Activated CD4-positive, alpha-beta T cell treated with anti-CD3 and anti-CD28 coated beads for 24 hours (primary cell): ENCODE measurements at places on chromosomes 12 and 14.

GRCh38 chr12:93622485-93622884, 50.0 kb downstream of the SOCS2 start:
- DNase-seq, result no peak

GRCh38 chr12:114140576-114140975, 174.5 kb upstream of the RBM19 start:
- no peak for DNase-seq

DNA sequence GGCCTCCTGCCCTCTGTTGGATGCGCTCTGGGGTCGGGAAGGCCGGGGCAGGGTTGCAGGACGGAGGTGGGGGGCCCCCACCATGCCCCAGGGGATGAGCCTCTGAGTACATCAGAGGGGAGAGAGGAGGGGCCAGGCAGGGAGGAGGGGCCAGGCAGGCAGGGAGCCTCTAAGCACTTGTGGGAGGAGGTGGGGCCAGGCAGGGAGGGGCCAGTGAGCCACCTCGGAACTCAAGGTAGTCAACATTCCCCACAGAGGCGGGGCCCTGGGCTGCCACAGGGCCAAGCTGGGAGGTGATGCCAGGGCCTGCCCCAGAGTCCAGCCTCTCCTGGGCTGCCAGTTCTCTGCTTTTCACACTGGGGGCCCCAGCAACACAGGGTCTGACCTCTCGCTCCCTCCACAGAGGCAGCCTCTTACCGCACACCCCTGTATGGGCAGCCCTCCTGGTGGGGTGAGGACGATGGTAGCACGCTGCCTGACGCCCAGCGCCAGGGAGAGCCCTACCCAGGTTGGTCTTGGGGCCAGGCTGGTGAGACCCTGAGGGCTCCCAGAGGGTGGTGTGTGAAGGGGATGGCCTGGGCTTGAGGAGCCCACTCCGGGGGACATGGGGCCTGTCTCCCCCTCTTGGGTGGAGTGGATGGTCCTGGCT, 17.4 kb downstream of the CEP170B start:
- no peak for DNase-seq

GRCh38 chr14:61609884-61610283, 85.4 kb upstream of the HIF1A start:
- DNase-seq, result no peak

DNA sequence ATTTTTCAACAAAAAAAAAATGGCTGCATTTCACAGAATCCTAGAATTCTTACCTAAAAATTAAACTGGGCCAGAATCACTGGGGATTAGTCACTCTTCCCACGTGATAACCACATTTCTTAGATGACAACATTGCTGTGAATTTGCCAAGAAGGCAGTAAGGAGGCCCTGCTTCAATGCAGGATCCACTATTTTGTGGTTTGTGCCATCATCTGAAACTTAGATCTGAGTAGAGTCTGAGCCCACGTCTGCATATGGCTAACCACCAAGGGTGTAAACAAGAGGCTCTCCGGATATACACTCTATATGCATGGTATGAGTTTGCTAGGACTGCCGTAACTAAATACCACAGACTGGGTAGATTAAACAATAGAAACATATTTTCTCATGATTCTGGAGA, 24.4 kb upstream of the TBX5 start:
- DNase-seq, result no peak

- DNase-seq, result no peak
These were observed 29.5 kb downstream of the SLC25A21 start for GRCh38 chr14:37142835-37143401.

DNA sequence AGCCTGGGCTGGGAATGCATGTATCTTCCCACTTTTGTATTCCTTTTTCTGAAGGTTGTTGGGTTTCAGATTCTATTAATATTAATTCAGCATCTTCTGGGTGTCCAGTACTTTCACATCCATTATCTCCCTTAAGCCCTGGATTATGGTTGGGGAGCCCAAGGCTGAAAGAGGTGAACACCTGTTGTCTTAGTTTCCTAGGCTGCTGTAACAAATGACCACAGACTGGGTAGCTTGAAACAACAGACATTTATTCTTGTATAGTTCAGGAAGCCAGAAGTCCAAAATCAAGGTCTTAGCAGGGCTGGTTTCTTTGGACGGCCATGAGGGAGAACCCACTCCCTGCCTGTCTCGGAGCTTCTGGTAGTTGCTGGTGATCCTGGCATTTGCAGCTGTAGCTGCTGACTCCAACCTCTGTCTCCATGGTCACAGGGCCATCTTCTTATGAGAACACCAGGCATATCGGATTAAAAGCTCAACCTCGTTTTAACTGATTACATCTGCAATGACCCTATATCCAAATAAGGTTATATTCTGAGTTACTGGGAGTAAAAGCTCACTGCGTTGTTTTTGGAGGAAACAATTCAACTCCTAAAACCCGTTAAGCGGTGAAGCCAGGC, 68.2 kb upstream of the CLMN start:
- no peak for DNase-seq

- no peak for DNase-seq
These were observed 112.9 kb downstream of the C12orf42 start for GRCh38 chr12:103382736-103383346.

- DNase-seq, result no peak
These were observed 31.5 kb upstream of the ANO6 start for GRCh38 chr12:45184147-45184963.

GRCh38 chr14:33606591-33606990, 344.3 kb downstream of the EGLN3 start:
- DNase-seq, result no peak

DNA sequence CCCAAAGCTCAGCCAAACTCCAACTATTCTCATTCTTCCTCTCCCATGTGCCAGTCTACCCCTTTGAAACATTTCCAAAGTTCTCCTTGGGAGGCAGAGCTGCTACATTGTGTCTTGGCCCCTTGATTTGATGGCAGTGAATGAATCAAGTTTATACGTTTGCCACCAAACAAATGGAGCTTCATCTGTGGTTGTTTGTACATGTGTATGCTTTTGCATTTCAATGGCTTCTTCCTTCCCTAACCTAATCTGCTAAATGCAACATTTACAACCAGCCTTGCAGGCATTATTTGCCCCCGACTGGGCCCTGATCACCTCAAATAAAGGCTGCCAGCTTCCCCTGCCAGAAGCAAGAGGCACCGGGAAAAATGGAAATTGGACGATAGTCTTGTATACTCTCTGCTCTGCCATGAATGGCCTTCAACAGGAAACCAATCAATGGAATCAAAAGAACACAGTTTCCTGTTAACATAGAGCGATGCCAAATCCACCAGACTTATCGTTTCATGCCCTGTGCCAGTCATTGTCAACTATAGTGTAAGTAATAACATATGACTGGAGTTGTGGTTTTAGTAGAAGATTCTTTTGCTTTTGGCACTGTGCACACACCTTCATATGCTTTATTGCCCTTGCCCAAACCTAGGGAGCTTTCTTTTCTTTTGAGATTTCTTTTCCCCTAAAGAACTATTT, 97.8 kb downstream of the TMEM30B start:
- no peak for DNase-seq

DNA sequence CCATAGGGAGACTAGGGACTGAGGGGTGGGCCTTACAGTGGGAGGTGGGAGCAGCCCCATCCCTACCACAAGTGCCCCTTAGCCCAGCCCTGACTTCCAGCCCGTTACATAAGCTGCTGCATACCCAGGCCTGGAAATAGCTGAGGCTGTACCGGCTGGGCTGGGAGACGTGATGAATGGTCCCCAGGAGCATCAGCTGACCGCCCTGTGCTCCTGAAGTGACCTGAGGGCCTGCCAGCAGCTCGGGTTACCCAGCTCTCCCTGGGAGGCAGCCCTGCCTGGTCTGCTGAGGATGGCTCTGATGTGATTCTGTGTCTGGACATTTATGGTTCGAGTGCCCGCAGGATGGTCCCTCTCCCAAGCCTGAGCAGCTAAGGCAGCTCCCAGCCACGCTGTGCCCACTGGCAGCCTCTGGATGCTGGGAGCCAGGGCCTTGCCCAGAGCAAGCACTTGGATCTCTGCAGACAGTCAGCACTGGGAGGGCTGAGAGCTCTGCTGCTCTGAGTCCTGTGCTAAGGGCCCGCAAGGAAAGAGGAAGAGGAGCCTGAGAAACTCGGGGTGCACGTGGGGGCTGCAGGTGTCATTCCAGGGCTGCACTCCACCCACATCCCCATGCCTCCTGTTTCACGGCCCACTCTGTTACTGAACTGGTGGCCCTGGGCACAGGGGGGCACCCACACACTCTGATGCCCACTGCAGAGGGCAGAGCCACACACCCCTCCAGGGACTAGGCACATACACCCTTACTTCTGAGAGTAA, 20.5 kb downstream of the TAMALIN start:
- DNase-seq, result no peak

DNA sequence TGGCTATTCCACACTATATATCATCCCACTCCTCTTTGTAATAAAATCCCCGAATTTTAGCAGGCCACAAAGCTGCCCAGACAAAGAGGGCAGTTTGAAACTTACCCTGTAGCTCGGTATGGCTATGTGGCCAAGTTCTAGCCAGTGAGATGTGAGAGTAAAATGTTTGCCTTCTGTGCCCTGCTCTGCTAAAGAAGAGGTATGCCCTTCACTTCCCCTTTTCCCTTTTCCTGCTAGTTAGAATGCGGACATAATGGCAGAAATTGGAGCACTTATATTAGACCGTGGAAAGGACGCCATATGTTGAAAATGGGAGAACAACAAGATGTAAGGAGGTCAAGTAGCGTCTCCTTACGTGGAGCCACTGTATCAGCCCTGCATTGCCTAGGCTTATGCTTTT, 11.5 kb upstream of the CCDC91 start:
- DNase-seq, result no peak

DNA sequence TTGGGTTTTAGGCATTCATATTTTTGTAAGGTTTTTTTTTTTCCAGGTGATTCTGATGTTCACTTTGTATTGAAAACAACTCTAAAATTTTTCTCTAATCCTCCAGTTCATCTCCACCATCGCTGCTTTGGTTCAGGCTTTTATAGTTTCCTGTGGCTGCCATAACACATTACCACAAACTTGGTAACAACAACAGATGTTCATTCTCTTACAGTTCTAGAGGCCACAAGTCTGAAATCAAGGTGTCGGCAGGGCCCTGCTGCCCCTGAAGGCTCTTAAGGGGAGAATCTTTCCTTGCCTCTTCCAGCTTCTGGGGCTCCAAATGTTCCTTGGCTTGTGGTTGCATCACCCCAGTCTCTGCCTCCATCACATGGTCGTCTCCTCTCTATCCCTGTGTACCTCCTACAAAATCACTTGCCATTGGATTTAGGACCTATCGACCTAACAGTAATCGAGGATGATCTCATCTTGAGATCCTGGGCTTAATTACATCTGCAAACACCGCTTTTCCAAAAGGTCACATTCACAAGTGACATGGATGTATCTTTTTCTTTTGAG, 55.2 kb downstream of the PELI2 start:
- DNase-seq, result no peak

DNA sequence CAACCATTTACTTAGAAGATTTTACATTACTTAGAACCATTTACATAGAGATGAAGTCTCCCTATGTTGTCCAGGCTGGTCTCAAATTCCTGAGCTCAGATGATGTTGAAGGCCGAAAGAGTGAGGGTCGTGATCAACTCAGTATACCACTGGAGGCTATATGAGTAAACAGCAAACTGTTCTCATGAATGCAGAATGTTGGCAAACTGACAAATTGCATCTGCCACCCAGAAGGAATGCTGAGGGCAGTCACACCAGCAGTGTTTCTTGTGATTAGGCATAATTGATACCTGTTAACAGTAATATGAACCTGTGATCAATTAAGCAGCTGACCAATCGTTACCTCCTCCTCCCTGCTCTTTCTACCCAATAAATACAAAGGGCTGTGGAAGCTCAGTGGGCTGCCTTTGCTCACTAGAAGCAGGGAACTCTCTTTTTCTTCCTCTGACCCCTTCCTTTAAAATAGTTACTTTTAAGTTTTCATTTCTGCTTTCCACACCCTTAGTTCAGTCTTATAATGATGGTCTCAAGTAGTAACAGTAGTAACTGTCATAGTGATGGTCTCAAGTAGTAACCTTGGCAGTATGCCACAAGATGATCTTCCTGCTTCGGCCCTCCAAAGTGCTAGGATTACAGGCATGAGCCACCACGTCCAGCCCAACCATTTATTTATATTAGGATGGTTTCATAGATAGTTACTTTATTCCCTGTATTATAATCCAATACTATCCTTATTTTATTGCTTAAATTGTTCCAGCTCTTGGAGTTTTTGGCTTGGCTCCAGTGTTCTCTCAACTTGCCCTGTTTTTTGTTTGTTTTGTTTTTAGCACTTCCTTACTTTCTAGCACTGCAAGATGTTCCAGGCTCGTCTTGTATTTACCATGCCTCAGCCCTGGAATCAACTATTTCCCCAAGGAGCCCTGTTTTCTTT, 25.8 kb downstream of the LIMA1 start:
- no peak for DNase-seq

DNA sequence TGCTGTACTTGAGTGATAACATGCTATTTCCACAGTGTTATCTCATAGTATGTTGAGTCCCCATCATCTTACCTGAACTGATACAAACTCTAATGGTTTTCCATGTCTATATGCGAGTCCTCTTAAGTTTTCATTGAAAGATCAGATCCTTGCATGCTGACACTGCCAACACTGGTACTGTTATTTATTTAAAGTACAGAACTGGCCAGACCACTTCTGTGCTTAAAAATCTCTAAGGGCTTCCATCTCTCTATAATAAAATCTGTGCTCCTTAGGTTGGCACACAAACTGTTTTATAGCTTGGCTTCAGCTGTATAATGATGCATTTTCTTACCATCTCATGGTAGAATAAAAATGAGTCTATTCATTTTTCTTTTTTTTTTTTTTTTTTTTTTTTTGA, 188.1 kb downstream of the ERC1 start:
- DNase-seq, result no peak

DNA sequence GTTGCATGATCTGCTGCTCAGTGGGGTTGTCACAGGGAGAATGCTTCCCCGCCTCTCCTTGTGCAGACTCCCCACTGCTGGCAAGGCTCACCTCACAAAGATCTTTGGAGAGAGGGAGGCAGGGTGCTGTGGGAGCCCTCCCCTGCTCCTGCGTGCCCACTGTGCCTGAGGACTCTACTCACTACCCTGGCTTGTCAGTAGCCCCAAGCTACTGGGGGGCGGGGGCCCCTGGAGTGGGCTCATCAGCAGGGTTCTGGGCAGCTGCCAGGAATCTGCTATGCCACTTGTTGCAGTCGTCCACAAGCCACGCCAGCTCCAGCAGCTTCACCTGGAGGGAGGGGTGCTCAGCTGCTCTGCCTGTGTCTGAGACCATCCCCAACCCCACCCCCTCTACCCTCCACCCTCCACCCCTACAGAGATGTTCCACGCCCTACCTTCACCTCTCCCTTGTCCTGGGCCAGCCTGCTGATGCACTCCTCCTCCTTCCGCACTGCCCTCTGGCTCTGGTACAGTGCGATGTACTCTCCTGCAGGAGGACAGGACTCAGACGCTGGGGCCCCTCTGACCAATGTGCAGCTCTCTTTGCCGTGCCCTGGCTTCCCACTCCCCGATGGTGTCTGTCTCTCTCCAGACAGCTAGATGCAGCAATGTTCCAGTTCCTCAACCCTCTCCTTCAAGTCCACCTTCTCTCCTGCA, 14.2 kb upstream of the BLTP3B start:
- no peak for DNase-seq

DNA sequence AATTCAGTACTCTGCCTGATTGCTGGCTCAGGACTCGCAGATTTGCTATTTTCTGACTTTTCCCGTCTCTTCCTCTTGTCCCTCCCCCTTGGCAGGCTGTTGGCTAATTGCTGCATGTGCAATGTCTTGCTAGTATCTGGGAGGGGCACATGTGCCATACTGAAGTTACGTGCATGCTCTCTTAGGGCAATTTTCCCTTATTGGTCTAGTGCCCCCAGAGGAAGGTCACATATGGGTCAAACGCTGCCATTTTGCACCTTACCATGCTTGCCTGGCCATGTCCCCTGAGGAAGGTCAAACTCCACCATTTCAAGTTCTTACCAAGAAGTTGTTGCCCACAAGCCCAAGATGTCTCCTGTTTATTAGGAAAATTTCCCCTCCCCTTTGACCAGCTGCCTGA, 13.9 kb upstream of the ERC1 start:
- DNase-seq, result no peak
